ENCODE measurements at places on chromosomes 2 and 18.

- DNase-seq, result no peak
Measured at GRCh38 chr2:198374375-198375082, 570.1 kb downstream of the PLCL1 start.

GRCh38 chr2:71923143-71923525, 224.5 kb downstream of the CYP26B1 start:
- DNase-seq, result no peak

DNA sequence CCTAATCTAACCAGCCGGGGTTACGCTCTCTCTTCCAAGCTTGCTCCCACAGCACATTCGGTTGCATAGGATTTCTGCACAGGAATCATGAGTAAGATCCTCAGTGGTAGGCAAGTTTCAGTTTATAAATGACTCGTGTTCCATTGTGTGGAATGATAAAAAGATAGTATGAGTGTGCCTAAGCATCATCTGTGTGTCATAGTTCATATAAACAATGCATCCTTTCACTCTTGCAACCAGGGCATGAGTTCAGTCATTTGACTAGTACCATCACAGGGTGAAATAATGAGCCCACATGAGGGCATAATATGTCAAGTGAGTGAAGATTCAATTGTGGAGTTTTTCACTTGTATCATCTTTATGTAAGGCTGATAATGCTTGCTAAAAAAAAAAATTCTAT, 417.1 kb upstream of the CDH2 start:
- DNase-seq, result no peak

GRCh38 chr18:5975111-5976002, 80.0 kb upstream of the TMEM200C start:
- no peak for DNase-seq

DNA sequence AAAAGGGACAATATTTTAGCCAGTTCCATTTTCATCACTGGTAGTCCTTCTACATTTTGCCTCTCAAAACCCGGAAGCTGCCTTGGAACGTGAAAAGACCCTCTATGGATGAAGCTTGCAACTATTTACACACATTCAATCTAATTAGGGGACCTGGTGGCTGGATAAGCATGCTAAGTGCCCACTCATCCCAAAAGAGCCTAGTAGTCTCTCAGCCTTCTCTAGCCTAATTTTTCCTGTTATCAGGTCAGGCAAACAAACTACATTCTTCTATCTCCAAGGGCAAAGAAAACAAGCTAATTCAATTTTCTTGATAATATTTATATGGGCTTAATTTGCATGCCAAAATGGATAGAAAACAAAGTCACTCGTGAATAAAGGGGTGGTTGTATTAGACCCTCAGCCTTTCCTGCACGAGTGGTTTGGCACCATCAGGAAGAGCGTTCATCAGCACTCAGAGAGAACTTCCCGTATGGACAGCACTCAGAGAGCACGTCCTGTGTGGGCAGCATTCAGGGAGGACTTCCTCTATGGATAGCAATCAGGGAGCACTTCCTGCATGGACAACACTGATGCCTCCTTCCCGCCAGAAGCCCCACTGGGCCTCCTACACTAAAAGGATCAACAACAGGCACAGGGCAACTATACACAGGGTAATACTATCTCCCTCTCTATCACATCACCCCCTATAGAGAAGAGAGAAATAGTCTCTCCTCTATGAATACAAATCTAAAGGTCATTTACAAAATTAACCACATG, 122.2 kb downstream of the RBMS1 start:
- no peak for DNase-seq

DNA sequence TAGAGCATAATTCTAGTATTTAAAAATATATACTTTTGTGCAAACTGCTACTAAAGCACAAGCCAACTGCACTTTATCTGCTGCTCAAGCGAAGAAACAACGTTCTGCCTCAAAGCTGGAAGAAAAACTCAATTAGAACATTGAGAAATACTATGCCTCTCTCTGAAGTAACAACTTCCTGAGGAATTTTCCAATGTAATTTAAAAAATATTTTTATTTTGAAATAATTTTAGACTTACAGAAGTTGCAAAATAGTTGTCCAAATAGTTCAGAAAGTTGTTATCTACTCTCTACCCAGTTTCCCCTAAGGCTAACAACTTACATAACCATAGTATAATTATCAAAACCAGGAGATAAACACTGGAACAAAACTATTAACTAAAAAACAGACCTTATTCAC, 12.3 kb upstream of the POLI start:
- no peak for DNase-seq

- DNase-seq, result no peak
Measured at GRCh38 chr18:74277296-74277695, 14.5 kb downstream of the CYB5A start.

DNA sequence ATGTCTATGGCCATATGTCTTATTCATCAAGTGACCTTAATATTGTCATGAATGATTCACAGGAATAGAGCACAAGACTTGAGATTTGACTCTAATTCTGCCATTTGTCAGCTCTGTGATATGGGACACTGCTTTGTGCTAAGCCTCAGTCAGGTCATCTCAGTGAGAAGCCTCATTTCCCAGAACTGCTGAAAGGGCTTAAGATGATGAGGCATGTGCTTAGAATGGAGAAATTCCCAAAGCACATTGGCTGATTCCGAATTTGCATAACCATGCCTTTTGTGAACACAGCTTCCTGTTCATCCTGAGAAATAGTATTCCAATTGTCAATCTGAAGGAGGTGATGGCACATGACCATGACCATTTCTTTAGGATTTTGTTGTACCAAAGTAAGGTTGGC, 218.1 kb downstream of the ALK start:
- DNase-seq, result no peak

GRCh38 chr2:64797881-64798575, 144.3 kb upstream of the SERTAD2 start:
- no peak for DNase-seq

- DNase-seq, result no peak
Measured at GRCh38 chr2:199309411-199309810, 148.3 kb downstream of the SATB2 start.

Data from breast epithelium (tissue), 4 donors.